Mammary microvascular endothelial cell (primary cell): ENCODE measurements at places on chromosomes 6 and 20. TPM values are rescaled to one million over a fixed set of nuclear protein-coding genes. Genes with fewer than 3 reads are reported as not detected.

The FRK gene
- under 0.01 TPM in 1 of 2 replicates, not detected in the other for total RNA-seq

The GSTA3 gene
- not detected in 2 replicates for total RNA-seq

The PRDM1 gene
- 3.2 and 3.4 TPM in 2 replicates for total RNA-seq

The HLA-DOB gene
- total RNA-seq: 0.10 and 0.13 TPM in 2 replicates

The TRIM10 gene
- not detected in 2 replicates for total RNA-seq

The FILIP1 gene
- 9.1 and 10.4 TPM in 2 replicates for total RNA-seq

The TREML1 gene
- total RNA-seq: not detected in 2 replicates

The EDN1 gene
- total RNA-seq: 224 TPM in 2 replicates

The IMPG1 gene
- not detected in 2 replicates for total RNA-seq

The VSX1 gene
- not detected in 2 replicates for total RNA-seq

The TNF gene
- 0.20 TPM in 1 of 2 replicates, not detected in the other for total RNA-seq

The MRS2 gene
- 16.2 and 16.9 TPM in 2 replicates for total RNA-seq

The ZSCAN26 gene
- total RNA-seq: 7.6 and 18.6 TPM in 2 replicates

The KCNG1 gene
- 0.87 and 1.3 TPM in 2 replicates for total RNA-seq

The SLC17A3 gene
- total RNA-seq: not detected in 2 replicates

The ARMC12 gene
- not detected in 2 replicates for total RNA-seq

The SFT2D1 gene
- 24.4 and 42.2 TPM in 2 replicates for total RNA-seq
